ENCODE measurements at places on chromosomes 13 and 19.

DNA sequence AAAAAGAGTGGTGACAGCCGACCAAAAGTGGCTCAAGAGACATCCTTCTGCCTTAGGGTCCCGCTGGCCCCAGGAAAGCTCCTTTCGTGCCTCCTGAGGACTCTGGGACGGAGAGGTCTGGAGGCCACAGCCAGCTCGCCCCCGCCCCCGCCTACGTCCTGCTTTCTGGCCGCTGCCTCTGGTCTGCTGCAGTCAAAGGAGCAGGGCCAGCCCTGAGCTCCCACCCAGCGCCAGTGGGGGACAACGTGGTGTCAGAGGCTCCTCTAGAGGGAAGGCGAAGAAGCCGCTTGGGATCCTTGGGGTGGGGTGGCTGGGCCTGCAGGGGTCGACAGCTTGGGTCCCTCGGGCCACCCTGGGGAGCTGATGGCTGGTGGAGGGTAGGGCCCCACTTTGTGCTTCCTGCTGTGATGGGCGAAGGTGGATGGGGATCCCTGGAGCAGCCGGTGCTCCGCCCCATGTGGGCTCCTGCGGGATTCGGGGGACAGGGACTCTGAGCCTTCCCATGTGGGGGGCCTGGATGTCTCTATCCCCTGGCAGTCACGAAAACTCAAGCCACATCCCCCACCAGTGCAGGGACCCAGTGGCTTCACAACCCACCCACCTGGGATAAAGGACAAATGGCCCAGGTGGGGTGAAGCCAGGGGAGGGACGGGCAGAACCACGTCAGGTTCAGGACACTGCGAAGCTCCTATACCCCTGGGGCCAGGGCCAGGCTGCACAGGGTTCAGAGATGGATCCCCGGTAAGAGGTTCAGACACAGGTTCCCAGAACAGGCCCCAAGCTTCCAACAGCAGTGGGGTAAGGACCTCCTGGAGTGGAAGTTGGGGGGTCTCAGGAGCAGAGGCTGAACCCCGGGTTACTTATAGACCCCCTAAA, 9.0 kb upstream of the DIRAS1 start:
- DNase-seq = no peak

GRCh38 chr19:39645800-39646411, 9.8 kb upstream of the LGALS16 start:
- peak; percentile 9 for DNase-seq

DNA sequence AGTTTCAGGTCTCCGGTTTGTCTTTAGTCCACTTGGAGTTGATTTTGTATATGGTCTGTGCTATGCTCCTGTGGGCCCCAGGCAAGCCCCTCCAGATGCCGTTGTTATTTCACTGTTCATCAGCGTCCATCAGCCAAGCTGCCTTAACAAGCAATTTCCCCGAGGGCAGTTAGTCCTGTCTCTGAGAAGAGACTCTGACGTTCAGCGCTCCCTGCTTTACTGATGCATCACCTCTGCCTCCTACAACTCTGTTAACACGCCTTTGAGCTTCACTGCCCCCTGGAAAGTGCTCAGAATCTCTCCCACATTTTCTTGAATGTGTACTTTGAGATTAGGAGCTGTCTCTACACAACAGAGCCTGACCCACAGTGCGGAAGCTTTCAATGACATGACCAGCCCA, 41.8 kb upstream of the UBAC2 start:
- no peak for DNase-seq

DNA sequence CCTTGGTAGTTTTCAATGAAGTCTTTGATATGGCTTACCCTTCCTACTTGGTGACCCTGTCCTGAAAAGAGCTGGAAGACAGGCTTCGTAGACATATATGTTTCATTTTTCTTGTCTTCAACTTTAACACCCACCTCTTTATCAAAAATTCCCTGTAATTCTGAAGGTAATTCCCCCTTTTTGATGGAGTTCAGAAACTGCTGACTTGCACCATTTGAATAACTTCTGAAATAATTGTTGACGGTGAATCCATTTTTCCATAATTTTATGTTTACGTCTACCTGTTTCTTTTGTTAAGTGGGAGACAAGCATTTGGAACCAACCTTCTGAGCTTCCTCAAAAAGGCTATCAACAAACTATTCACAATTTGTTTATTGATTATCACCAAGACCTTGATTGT, 14.6 kb upstream of the ZNF177 start:
- DNase-seq = no peak

GRCh38 chr13:68846663-68847062, 1261.0 kb upstream of the ATXN8OS start:
- DNase-seq = no peak

- peak; percentile 64 for DNase-seq
These were observed at the start of the genes BIVM and POGLUT2 for GRCh38 chr13:102798581-102799425. Gene BIVM, plus strand, starts transcription at chr13:102799119. Its CDS starts 8,149 bp downstream, at chr13:102807268. Gene POGLUT2, minus strand, starts transcription at chr13:102798976. Its CDS starts 306 bp downstream, at chr13:102798670.

GRCh38 chr19:9791552-9792205, 23.1 kb upstream of the ZNF846 start:
- DNase-seq = peak; percentile 92

DNA sequence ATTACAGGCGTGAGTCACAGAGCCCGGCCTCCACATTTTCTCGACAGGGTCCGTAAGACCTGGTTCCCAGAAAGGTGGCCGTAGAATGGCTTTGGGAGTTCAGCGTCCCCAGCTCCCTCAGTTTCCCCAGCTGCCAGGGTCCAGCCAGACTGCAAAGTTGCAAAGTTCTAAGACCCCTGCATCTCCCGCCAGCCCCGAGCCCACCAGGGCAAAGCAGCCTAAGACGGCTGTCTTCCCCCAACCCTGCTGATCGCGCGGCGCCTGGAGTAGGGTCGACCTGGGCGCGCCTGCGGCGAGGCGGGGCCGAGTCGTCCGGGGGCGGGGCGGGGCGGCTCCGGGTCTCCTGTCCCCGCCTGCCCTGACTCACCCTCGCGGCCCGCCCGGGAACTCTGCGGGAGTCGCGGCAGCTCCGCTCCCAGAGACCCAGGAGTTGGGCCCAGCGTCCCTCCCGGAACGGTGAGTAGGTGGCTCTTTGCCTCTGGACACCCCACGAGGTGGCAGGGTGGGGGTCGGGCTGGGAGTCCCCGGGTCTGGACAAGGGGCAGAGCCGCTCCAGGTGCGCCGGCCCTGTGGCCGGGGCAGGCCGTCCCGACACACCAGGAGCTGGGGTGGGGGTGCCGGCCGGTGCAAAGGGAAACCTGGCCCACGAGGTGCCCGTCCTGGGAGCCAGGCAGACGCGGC, at the start of gene LRRC8E:
TSS of gene LRRC8E (plus strand) at position 366 of the 681 bp plus-strand sequence. CDS start 7,094 bp downstream, outside the sequence.
- DNase-seq = peak; percentile 53

GRCh38 chr19:13864046-13864666, 12.8 kb upstream of the NANOS3 start:
- no peak for DNase-seq

DNA sequence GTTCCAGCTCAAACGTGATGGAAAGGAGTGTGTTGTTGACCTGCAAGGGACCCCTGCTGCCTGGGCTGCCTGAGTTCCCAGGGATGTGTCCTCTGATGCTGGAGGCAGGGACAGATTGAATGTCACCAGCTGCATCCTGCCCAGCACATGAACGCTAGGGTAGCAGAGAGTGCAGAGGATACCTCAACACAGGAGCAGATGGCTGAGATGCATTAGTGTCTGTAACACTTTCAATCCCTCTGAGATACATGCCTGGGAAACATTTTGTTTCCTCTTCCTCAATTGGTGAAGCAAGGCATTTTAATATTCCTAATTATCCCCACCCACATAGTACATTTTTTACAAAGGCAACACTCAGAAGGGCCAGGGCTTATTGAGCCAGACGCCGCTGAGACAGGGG, 106.4 kb upstream of the UBL3 start:
- DNase-seq = no peak

DNA sequence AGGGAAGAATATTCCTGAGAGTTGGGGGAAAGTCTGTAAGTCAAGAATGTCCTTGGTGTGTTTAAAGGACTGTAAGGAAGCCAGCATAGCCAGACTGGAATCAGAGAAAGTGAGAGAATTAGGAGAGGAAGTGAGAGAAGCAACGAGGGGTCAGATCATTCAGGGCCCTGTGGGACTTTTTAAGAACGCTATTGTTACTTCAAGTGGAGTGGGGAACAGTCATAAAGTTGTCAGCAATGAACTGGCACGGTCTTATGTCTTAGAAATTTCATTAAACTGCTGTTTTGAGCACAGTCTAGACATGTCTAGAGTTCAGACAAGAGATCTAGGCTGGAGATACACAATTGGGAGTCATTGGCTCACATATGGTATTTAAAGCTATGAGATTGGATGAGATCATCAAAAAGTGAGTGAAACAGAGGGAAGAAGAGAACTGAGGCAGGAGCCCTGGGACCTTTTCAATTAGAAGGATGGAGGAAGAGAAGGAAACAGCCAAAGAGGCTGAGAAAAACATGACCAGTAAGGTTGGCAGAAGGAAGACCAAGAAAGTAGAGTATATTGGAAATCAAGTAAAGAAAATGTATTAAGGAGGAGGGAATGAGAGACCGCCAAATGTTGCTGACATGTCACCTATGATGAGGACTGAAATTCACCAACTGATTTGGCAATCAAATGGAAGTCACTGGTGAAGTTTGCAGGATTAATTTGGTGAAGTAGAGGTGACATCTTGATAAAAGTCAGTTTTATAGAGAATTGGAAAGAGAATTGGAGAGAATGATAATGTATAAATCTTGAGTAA, 263.5 kb downstream of the GPC5 start:
- DNase-seq = no peak

- peak; percentile 44 for DNase-seq
These were observed 6.4 kb downstream of the GNA15 start for GRCh38 chr19:3142292-3142670.

GRCh38 chr13:26041444-26041843, 10.4 kb downstream of the SHISA2 start:
- no peak for DNase-seq

DNA sequence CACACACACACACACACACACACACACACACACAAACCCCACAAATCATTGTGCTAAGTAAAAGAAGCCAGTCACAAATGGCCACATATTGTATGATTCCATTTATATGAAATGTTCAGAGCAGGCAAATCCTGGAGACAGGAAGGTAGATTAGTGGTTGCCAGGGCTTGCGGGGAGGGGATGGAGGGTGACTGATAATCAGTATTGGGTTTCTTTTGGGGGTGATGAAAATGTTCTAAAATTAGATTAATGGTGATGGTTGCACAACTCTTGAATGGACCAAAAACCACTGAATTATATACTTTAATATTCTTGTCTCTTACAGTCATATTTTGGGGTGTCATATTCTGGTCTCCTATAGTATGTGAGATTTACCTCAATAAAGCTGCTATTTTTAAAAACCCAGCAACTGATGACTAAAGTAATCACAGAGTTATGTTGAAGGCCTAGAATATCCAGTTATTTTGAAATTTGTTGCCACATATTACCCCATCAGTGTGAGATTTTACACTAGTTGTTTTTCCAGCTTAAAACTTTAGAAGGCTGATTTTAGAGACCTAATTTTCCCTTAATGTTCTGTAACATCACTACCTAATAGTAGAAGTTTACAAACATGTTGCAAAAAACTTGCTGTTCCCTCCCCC, 20.3 kb downstream of the FLT1 start:
- no peak for DNase-seq

DNA sequence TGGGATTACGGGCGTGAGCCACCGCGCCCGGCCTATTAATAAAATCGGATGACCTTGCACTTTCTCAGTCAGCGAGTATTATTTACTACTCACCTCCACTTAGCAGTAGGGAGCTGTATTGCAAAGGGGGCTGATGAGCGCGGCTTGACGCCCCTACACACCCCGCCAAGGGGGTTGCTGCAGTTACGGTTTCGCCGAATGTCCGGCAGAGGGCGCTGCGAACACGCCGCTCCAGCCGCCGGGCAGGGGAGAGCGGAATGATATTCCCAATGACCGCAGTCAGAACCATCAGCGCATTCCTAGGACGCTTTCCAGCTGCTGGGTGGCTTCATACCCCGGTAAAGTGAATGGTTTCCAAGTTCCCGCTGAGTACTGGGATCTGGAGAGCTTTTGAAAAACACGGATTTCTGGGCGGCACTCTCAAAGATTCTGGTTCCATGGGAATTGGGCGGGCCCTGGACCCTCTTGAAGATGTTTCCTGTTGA, 30.0 kb upstream of the TPT1 start:
- peak; percentile 56 for DNase-seq

GRCh38 chr13:73816702-73817101, 317.5 kb downstream of the KLF12 start:
- no peak for DNase-seq

DNA sequence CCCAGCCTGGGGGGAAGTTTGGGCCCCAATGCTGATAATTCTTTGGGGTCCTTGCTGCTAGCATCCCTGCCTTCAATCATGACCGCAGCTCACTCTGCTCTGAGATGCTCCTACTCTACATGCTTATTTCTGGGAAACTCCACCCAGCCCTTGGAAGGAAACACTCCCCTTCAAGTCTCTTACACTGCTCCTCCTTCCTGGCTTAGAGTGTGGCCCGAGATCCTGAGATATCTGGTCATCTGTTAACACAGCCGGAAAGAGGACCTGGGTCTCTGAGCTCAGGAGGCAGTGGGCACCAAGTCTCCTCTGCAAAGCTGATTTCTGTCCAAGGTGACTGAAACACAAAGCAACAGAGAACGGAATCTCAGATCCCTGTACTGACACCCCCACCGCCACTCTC, 33.0 kb downstream of the CYP4F2 start:
- DNase-seq = no peak

- DNase-seq = no peak
These were observed 11.5 kb downstream of the CEACAM19 start for GRCh38 chr19:44682807-44683206.

- no peak for DNase-seq
These were observed 71.2 kb upstream of the STK24 start for GRCh38 chr13:98648141-98648540.

DNA sequence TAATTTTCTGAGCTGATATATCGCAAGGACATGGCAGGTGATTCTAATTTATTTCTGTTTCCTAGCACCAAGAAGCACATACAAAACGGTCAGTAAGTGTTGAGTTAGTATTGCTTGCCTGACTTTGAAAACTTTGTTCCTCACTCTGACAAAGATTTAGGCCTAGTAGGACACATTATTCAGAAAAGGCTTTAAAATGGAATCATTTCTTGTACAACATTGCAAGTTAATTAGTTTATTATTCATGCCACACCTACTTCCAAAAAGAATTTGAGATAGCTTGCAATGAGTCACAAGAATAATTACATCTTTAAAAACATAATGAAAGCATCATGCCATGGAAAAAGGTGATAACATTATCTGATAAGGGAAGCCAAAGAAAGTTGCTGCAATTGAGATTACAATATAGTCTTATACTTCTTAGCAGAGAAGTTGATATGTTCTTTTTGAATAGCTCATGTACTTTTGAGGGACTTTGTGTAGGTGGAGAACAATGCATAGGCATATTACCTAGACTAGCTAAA, 474.2 kb downstream of the KLF5 start:
- DNase-seq = no peak

Data from stimulated activated CD4-positive, alpha-beta T cell treated with anti-CD3 and anti-CD28 coated beads, Interleukin-12 subunit alpha, Interleukin-12 subunit beta, amount 100 ng/mL, for 4 hours (primary cell).